Hippocampal formation (tissue), 2 donors: ENCODE measurements at places on chromosomes 7 and 10.

DNA sequence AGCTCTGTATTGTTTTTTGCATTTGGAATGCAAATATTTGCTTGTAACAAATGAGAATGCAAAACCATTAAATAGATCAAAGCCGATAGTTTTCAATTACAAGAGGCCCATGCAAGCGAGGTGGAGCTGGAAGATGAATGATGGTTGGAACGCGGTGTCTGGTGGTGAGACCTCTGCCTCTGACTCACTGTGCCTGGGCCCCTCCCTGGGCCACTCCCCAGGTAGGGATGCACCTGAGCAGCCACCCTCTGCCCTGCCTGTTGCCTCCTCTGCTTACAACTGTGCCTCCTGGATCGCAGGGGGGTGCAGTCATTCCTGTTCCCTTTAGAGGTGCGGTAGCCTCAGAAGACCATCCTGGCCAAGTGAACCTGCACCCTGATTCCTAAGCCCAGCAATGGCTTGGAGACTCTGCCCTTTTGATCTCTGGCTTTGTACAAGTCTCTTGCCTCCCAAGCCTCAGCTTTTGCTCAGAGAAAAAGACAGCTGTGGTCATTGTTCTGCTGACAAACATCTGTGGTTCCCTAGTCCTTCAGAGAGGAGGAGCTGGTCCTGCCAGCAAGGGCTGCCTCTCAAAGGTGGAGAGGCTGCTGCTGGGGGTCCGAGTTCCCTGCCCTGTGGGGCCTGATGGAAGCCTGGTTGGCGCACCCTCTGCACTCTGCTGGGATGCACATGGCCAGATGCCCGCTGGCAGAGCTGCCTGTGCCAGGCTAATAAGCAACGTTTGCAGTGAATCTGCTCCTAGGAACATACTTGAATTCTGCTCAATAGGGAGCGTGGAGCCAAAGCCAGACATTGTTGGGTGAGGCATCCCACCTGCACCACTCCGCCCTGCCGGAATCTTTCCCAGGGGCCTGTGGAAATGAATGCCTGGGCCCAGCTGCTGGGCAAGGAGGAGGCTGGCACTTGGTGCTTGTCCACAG, 126.3 kb upstream of the TCERG1L start:
- DNase-seq, result peak; percentile 12

GRCh38 chr7:92325173-92325572, 79.4 kb downstream of the ANKIB1 start:
- no peak for DNase-seq

DNA sequence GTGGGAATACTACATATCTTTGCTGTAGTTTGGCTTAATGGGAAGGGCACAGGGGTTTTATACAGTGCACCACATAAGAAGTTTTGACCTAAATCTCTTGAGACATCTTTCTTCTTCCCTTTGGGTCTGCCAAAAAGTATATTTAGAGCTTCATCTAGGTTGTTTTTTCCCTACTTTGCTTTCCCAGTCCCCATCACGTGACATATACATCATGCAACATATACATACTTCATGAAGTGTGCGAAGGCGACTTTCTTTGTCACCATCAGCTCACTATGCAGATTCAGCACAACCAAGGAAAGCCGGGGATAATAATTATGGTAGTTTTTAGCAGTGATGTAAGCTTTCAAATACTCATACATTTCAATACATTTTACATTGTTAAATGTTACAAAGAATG, 177.1 kb upstream of the PPP1R3A start:
- no peak for DNase-seq

DNA sequence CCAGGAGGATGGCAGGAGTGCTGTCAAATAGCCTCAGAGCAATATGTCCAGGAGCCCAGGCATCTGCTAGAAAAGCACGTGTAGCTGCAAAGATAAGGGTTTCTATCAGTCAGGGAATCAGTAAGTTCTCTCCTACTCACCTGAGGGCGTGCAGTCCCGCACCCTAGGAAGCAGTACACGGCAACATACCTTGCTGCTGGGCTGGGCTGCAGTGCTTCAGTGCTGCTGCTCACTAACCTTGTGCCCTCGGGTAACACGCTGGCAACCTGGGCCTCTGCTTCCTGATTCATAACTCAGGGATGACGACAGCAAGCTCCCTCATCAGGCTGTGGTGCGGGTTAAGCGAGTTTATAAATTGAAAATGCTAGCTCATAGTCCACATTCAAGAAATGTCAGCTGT, 29.5 kb upstream of the CCNY start:
- DNase-seq, result no peak

- DNase-seq, result no peak
Observed at GRCh38 chr7:97293031-97293430, 175.5 kb downstream of the SDHAF3 start.

DNA sequence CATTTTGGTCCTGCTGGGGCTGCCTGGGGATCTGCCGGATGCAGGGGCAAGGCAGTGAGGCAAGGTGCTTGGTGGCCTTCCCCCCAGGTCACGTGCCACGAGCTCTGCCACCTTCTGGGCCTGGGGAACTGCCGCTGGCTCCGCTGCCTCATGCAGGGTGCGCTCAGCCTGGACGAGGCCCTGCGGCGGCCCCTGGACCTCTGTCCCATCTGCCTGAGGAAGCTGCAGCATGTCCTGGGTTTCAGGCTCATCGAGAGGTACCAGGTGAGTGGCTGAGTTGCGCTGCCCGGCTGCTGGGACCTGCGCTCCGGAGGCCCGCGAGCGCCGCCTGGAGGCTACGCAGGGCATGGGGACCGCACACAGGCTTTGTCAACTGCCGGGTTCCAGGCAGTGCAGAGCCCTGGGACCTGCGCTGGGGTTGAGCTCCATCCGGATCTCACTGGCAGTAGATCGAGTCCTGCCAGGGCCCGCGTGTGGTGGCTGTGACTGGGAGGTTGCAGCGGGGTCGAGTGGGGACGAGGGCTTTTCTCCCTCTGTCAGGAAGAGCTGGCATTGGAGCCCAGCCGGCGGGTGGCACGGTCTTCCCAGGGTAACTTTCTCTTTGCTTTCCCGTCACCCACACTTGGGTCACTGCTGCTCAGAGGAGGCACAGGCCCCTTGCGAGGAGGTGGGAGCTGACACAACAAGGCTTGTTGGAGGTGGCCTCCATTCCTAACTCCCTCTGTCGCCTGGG, 21.7 kb downstream of the AMZ1 start:
- DNase-seq, result peak; percentile 48

GRCh38 chr7:98283127-98283886, 1.8 kb downstream of the BRI3 start:
- DNase-seq, result peak; percentile 33

- DNase-seq, result no peak
Observed at GRCh38 chr7:130047831-130048230, 3.3 kb downstream of the ZC3HC1 start.

DNA sequence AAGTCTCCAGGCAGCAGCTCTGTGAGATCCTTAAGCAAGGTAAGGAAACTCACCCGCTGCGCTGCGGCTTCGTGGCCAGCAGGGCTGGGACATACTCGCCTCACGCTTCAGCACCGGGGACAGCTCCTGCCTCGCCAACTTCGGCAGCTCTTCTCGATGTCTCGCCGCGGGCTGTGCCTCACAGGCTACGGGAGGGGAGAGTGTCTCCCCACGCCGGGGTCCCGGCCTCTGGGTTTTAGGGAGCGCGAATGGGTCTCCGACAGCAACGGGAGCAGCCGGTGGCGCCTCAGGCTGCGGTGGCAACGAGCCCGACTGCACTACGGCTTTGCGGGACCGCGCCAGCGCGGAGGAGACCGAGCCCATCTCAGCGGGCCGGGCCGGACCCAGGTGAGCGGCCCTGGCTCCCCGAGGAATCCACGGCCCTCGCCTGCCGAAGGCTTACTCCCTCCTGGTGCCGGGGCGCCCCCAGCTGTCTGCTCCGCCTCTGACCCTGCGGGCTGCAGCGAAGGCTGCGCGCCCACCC, 62.4 kb downstream of the LSM5 start:
- no peak for DNase-seq

DNA sequence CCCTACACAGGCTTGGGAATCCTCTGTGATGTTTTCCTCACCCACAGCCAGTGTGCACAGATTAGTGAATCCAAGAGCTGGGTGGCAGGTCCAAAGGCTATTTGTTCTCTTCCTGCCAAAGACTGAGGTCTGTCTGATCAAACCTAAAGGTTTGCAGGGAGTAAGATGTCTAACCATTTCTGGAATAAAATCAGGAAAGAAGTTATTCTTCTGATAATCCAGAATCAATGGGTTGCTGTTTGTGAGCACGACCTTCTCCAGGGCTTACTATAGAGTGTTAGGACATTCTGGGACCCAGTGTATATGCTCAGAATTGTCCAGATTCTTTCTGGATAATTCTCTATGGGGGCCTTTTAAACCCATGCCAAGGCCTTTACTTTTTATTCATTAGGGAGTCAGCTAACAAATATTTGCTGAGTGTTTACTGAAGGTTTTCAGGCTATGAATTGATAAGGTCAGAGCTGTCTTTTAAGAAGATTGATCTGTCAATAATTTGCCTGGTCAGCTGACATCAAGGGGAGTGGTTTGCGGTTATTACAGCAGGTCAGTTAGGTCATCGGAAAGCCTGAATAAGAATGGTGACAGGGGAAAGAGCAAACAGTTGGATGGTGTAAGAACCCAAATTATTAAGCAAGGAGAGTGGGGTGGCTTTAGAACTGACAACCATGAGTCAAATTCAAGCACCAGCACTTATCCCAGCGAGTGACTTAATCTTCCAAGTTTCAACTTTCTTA, 7.5 kb upstream of the TECTB start:
- DNase-seq, result no peak

GRCh38 chr10:52136921-52137320, 177.2 kb upstream of the DKK1 start:
- no peak for DNase-seq

- no peak for DNase-seq
Observed at GRCh38 chr10:12501841-12502525, 152.6 kb downstream of the CAMK1D start.

- DNase-seq, result no peak
Observed at GRCh38 chr10:68697106-68697505, 23.9 kb upstream of the CCAR1 start.

DNA sequence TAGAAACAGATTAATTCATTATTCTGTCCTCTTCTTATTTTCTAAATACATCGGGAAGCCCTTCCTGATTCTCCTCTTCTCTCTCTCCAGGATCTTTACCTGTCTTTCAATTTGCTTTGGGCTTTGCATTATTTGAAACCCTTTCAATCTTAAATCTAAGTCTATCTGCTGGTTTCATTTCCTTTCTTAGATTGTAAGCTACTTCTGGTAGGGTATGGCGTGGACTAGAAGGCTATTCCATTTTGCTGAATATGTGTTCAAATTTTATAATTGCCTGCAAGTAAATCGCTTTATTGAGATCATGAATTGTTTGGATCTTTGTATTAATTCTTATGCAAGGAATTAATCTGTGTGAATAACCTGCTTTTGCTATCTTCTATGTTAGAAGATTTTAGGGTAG, 11.1 kb downstream of the STAM start:
- no peak for DNase-seq

- DNase-seq, result peak; percentile 71
Observed at GRCh38 chr7:92754919-92755581, 81.3 kb downstream of the CDK6 start.

DNA sequence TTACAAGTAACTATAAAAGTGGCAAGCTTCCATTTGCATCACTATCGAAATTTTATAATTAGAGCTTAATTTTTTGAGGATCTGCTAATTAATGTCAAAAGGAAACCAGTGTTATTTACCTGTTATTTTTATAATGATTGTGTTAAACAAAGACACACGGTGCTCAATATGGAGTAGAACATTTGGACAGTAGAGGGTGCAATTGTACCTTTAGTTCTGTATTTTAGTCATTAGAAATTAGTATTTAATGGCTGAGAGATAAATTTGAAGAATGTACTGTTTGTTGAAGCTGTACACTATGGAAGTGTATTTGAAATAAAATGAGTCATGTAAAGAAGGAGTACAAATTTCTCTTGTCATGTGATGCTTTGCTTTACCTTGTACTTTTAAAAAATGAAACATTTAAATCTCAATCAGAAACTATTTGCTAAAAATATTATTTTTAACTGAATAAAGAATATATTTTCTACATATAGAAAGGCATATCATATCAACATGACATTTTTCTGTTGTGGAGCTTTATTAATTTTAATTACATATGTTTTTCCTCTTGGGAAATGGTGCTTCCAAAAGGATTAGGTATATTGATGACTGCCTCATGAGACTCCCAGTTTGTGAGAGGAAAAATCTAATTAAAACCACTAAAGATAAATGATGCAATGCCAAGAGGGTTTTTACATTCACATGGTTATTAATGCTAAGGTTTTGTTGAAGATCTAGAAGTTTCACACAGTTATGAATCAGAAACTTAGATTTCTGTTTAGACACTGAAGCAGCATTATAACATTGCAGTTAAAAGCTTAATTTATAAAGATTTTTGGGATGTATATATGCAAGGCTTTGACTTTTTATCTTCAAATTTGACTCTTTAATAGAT, 10.4 kb upstream of the PRKG1 start:
- DNase-seq, result no peak

DNA sequence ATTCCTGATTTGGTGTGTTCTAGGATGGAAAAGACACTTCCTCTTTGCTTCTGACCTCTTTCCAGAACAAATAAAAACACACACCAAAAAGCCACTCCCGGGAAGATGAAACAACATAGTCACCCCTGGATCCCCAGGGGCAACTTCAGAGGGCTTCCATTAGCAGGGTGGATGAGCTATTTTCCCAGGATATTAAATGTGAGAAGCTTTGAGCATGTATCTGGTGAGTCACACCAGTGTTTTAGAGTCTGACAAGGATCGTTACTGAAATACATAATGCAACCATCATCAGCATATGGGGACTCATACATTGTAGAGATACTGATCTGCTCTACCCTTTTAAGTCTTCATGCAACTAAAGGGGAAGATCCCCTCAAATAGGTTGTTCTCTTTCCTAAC, 115.5 kb upstream of the ZNF438 start:
- DNase-seq, result no peak

DNA sequence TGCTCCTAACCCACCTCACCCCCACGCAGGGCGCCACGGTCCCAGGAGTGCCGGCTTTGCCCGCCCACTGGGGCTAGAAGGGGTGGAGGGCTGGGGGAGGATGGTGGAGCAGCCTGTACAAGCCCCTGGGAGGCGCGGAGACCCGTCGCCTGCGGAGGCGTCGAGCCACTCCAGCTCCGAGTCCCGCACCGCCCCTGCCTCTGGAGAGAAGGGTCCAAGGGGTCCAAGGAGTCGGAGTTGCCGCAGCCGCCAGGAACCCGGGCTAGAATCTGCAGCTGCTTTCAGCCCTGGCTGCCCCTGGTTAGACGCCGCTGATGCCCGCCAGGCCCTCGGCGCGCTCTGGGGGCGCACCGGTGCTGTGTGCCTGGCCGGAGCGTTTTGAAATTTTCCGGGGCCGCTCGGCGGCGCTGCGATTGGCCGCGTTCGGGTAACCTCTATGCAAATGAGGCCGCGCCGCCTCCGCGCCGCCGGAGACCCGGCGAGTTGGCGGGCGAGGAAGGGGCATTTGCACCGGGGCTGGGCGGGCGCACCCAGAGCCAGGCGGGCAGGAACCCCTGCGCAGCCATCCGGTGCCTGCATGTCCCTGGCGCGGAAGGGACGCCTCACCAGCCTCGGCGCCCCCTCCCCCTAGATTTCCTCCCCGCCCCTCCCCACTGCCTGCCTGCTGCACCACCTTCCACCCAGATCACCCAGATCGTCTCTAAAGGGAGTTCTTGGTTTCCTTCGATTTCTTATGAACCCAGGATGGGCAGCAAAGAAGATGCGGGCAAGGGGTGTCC, at the start of gene HMX2:
Gene HMX2, plus strand, starts transcription at position 502 of the 779 bp plus-strand sequence. Its CDS starts 243 bp downstream, at position 745.
- no peak for DNase-seq

GRCh38 chr10:21975378-21975990, 28.0 kb downstream of the DNAJC1 start:
- no peak for DNase-seq
